Stimulated activated CD4-positive, alpha-beta T cell treated with anti-CD3 and anti-CD28 coated beads, Interleukin-1b, Interleukin-23, amount 100 ng/mL, for 1 hour (primary cell): ENCODE measurements at places on chromosomes 2 and 18.

DNA sequence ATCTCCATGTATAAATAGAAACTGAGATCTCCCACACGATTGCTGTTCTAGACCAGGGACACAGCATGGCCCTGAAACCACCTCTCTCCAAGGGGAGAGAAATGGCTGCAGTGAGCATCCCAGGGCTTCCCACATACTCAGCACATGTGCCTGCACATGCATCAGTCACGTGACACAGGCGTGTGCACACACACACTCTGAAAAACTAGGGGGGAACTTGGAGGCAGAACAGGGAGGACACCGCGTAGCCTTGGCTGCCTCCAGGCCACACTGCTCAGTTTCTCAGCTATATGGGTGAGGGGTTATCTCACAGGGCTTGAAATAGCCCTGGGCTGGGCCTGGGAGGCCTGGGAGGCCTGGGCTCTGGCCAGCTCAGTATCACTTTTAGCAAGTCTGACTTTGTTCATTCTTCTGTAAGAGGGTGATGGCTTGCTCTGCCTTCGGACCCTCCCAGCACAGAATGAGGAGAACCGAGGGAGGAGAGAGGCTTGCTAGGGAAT is 66.9 kb downstream of the EMX1 start:
- no peak for DNase-seq

- no peak for DNase-seq
These were observed 82.5 kb upstream of the PKDCC start for GRCh38 chr2:41965173-41965908.

GRCh38 chr18:78984941-78985784 is 5.5 kb downstream of the SALL3 start:
- no peak for DNase-seq

- no peak for DNase-seq
These were observed 128.1 kb upstream of the RBMS1 start for GRCh38 chr2:160621748-160622147.

- no peak for DNase-seq
These were observed 471.0 kb downstream of the TXNL1 start for GRCh38 chr18:56167366-56167765.

DNA sequence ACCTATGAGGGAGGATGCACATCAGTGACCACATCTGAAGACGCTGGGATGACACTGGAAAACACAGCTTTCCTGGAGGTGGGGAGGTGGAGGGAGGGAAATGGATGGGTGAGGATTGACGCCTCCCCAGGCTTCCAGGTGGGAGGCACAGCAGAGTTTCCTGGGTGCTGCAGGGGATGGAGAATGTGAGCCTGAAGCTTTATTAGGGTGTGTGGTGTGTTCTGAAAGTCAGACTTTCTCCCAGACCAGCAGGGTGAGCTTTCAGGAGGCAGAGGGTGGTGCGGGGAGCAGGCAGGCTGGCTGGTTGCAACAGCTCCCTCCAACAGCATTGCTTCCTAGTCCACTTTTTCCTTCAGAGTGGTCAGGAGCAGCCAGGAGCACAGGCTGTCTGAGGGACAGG is 263.1 kb downstream of the CELF4 start:
- no peak for DNase-seq

- peak; percentile 62 for DNase-seq
These were observed at the start of gene CDC42EP3 for GRCh38 chr2:37671009-37671815. CDC42EP3 (minus strand) TSS chr2:37671642; CDS start chr2:37646587, 25,055 bp downstream.

- DNase-seq, result no peak
These were observed 191.4 kb downstream of the MBD2 start for GRCh38 chr18:54033052-54033451.

GRCh38 chr18:8722946-8723820 is 17.8 kb downstream of the MTCL1 start:
- no peak for DNase-seq

DNA sequence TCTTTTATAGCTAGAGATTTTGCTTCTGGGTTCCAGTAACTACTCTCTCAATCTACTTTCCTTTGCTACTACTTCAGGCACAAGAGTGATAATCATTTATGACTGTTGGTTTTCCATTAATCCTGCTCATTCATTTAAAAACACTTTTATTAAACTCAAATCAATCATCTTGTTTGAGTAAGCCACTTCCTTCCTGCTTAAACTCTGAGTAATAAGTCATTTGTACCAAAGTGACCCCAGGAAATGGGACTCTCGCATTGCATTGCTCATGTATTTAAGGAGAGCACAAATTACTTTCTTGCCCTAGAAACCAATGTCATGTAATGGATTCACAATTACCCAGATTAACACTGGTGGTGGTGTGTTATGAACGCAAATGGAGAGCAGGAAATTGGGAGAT is 270.7 kb upstream of the HNMT start:
- no peak for DNase-seq

GRCh38 chr2:186032102-186032738 is 293.6 kb downstream of the FSIP2 start:
- DNase-seq, result no peak

DNA sequence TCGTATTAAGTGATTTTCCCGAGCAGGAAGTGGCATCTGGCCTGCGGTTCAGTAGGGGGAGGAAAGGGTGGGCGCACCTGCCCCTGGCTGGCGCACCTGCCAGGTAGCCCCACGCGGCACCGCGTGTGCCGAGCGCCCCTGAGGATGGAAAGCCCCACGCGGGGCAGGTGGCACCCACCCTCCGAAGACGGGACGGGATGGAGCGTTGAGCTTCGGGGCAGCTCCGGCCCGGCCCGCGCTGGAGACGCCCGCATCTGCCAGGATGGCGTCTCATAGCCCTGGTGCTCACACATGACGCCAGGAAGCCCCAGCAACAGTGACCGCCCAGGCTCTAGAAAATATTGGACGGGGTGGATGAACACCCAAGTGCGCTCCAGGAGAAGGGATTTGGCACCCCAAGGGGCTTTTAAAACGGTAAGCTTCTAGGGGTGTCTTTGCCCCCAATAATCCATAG is 2.5 kb upstream of the NFATC1 start:
- no peak for DNase-seq

- DNase-seq, result no peak
These were observed 16.3 kb downstream of the CDC42EP3 start for GRCh38 chr2:37654932-37655841.

DNA sequence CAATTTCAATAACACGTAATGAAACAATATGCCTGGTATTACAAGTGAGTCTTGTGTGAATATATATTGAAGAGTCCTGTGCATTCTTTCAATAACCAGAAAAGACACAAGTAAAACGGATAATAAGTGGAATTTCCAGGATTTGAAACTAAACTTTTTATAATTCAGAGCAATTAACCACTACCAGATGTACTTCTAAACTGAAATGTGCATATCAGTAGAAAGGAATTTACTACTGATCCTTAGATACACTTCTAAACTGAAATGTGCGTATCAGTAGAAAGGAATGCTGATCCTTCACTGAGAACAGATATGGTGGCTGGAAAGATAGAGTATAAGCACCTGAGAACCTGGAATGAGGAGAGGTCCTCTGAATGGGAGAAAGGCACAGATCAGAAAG is 470.9 kb upstream of the SPHKAP start:
- no peak for DNase-seq

DNA sequence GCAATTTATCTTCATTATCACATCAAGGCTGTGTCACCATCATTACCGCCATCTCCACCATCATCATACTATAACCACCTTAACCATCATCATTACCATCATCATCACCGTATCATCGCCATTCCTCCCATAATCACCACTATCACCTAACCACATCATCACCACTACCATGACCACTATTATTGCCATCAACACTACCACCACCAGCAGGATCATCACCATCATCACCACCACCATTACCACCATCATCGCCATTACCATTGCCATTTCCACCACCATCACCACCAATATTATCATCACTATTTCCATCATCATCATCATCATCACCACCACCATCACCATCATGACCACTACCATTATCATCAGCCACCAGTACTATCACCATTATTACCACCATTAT is 314.4 kb downstream of the CYP26B1 start:
- DNase-seq, result no peak

DNA sequence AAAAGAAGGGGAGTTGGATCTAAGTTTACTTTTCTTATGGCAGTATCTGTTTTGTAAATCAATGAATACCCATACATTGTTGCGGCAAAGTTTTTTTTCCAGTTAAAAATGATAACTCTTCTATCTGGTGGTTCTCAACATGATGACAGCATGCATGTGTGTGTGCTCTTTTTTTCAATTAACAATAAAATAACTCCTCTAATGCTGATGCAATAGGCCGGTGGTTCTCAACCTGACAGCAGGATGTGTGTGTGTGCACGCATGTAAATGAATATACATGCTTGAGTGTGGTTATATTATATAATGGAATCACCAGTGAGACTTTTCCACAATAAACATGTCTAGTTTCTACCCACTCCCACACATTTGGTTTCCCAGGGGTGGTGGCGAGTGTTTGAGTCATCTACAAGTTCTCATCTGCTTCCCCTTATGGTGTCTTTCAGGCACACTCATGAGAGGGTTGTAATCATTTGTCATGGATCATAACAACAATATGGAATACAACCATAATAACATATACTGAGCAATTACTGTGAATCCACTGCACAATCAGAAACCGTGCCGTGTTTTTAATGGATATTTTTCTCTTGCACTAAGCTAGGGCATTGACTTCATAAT is 31.2 kb downstream of the PARD3B start:
- DNase-seq, result no peak

- DNase-seq, result peak; percentile 13
These were observed 57.9 kb downstream of the ARHGEF33 start for GRCh38 chr2:38947241-38948239.

GRCh38 chr2:129768036-129768386 is 211.5 kb upstream of the RAB6C start:
- DNase-seq, result no peak

DNA sequence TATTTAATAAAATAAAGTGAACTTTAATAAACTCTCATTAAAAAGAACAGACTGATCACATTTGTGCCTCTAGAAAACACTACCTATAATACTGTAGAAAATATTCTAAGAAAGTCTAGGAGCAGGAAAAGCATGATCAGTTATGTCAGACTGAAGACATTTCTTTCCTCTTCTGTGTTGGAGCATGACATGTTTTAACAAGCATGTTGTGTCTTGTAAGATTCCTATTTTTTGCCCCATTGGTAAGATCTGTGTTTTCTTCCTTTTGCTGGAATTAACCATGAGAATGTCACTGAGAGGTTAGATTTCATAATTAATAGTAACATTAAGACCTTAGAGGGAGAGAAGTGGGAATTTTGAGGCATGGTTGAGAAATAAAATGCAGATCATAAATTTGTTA is 27.7 kb downstream of the LAMA3 start:
- DNase-seq, result no peak

DNA sequence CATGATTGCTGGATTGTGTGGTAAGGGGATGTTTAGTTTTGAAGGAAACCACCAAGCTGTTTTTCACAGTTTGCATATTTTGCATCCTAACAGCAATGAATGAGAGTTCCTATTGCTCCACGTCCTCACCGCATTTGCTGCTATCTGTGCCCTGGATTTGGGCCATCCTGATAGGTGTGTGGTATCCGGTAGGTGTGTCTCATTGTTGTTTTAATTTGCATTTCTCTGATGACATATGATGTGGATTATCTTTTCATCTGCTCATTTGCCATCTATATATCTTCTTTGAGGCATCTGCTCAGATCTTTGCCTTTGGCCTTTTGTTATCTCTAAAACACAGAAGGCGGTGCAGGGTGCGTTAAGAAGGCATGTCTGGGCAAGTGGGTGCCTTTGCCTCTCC is 73.3 kb downstream of the LONRF2 start:
- no peak for DNase-seq

DNA sequence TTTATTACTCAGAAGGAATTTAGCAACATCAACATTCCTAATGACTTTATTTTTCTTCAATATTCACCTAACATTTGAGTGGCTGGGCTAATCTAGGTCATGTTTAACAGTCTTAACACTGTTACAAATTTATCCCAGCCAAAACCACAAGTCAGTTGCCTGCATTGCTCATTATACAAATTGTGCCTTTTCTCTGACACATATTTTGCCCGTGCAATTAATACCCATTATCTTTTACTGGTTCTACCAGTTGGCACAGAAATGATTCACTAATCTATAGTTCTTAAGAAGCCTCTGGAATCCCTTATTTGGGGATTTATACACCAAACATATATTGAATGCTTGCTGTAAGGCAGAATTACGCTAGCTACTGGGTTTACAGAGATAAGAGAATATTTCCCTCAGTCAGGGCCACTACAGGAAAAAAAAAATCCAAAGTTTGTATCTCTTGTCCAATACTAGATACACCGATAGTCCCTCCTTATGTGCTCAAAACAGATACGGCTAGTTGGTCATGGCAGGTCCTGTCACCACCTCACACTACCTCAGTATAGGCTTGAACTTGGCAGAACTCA is 46.3 kb downstream of the ZCCHC2 start:
- DNase-seq, result no peak

GRCh38 chr18:59576541-59577385 is 120.5 kb downstream of the CCBE1 start:
- no peak for DNase-seq

GRCh38 chr2:100411841-100412292 is 5.6 kb downstream of the CHST10 start:
- no peak for DNase-seq

GRCh38 chr2:58574873-58575272 is 333.7 kb upstream of the FANCL start:
- DNase-seq, result no peak

- no peak for DNase-seq
These were observed 37.4 kb downstream of the PNO1 start for GRCh38 chr2:68195096-68195495.

GRCh38 chr18:79494936-79495335 is 99.2 kb downstream of the NFATC1 start:
- no peak for DNase-seq

GRCh38 chr2:55025082-55025481 is 25.2 kb downstream of the RTN4 start:
- no peak for DNase-seq

- no peak for DNase-seq
These were observed 60.8 kb downstream of the KIAA2012 start for GRCh38 chr2:202133909-202134265.

DNA sequence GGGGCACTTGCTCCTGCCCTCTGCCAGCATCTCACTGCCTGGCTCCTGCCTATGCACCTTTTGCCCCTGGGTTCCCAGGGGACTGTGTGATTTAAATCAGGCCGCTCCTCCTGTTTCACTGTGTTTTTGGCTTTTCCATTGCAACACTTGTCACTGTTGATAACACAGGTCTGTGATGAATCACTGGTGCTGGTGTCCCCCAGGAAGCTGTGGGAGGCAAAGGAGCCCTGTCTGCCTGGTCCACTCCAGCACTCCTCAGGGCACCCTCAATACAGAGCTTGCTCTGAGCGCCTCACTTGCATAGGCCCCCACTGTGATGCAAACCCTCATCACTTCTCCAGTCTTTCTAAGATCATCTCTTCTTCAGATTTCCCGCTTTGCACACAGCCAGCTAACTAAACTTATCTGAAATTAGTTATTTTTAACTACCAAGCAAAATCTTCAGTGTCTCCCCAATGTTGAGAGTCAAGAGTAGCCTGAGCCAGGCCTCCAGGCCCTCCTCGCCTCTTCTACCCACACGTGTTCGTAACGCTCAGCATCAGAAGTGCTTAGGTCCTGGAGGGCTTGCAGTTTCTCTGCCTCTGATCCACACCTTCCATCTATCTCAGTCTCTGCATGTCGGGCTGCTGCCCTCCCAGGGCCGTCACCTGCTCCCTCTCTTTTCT is 2.8 kb downstream of the TMEM18 start:
- no peak for DNase-seq

GRCh38 chr18:42289526-42289925 is 334.5 kb downstream of the PIK3C3 start:
- DNase-seq, result no peak
